T-helper 2 cell (primary cell): ENCODE measurements at places on chromosomes 11 and 22.

DNA sequence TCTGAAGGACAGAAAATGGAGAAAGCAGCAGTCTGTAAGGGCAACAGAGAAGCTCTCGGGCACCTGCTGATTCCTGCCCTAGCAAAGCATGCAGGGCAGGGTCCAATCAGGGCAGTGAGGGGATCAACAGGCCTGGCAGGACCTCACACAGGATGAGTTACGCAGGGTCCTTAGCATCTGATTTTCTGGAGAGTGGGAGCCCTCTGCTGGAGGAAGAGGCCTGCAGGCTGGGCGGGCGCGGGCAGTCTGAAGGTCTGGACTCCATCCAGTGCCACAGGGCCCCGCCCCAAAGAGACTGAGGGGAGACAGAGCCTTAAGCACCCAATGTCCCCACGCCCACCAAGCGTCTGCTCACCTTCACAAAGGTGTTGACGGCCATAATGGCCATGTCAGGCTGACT lies 28.9 kb downstream of the AP1B1 start:
- no peak for DNase-seq

DNA sequence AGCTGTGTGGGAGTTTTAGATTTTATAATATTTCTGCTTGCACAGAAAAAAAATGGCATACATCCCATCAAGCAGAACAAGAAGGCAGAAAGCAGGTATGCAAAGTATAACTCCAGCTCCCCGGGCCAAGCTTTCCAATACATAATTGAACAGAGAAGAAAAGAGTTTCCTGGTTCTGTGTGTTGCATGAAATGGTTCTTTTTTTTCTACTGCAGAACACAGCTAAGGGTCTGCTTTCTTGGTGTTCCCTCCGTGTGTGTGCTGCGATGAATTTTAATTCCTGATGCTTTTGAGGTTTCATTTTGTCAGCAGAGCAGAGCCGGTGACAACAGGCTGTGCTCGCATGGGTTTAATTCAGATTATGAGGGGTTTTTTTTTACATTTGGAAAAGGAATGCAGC lies 70.7 kb upstream of the TTC12 start:
- DNase-seq: no peak

DNA sequence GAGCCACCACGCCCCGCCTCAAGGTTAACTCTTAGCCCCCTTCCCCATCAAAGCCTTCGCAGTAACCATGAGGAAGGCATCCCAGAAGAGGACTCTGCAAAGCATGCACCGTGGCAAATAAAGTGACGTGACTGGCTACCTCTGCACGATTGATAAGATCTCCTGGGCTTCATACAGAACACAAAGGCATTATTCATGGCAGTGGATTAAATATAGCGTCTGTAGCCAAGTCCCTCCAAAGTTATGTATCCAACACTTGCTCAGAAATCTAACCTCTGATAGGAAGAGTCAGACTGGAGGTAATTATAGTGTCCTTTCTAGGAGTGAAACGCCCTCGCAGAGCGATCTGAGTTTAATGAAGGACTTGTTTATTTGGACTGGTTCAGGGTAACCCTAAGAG lies 22.4 kb downstream of the CPT1A start:
- DNase-seq: no peak

GRCh38 chr11:120120805-120121335 lies 17.0 kb downstream of the TRIM29 start:
- no peak for DNase-seq

DNA sequence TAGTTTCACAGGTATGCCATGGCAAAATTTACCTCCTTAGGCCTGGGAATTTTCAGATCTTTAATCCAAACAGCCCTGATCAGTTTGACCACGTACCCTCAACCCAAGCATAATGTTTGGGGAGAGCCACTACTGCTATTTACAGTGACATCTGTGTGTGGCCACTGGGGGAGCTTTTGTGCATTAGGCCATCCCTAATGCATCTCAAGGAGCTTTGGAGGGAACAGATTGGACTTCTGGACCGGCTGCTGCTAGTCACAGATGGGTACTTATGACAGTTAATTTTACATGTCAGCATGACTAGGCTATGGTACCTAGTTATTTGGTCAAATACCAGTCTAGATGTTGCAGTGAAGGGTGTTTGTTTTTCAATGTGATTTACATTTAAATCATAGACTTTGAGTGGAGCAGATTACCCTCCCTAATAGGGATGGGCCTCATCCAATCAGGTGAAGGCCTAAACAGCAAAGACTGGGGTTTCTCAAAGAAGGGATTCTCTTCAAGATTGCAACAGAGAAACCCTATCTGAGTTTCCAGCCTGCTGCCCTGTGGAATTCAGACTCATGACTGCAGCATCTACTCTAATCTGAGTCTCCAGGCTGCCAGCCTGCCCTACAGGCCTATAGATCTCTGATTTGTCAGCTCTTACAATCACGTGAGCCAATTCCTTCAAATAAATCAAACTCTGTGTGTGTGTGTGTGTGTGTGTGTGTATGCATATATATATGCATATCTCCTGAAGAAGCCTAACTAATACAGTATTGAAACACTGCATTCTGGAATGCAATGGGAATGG lies 38.0 kb upstream of the GALNT18 start:
- no peak for DNase-seq

DNA sequence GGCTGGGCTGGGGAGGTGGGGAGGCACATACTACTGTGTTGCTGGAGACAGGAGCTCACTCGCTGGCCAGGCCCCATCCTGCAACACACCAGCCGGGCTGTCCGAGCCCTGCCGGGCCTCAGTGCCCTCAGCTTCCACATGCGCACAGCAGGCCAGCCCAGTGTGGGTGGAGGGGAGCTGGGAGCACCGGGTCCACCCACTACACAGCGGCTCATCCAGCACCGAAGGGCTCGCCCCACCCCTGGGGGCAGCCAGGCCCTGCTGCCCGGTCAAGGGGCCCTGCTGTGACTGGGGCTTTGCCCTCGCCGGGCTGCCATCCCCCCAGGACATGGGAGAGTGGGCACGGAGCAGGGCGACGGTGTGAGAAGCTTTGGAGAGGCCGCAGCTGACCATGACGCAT lies 9.3 kb downstream of the TTLL8 start:
- no peak for DNase-seq

DNA sequence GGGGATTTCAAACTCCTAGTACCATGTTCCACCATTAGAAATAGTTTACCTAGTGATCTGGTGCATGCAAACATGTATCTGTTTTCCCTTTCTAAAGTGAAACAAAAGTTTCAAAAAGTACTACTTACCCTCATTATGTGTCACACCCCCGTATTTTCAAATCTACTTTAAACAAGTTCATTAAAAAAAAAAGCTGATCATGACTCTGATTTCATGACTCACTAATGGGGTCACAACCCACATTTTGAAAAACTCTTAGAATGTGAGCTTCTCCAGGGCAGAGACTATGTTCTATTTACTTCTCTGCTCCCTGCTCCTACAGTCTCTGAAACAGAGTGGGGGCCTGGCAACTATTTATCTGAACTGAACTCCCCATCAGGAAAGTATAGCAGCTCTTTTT lies 18.2 kb downstream of the CHRM1 start:
- DNase-seq: no peak

- no peak for DNase-seq
Observed at GRCh38 chr11:35934981-35935380, 8.9 kb upstream of the LDLRAD3 start.

GRCh38 chr22:46524203-46524740 lies 13.1 kb downstream of the CELSR1 start:
- no peak for DNase-seq

DNA sequence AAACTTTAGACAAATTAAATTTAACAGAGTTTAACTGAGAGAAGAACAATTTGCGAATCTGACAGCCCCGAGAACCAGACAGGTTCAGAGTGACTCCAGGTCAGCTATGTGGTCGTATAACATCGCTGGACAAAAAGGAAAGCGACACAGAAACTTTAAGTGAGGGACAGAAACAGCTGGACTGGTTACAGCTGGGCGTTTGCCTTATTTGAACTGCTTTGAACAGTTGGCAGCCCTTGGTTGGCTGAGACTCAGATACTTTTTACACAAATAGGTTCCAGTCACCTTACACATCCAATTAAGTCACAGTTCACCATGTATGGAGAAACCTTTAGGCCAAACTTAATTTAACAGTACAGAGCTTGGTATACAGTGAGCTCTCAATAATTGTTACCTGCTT lies 436.9 kb downstream of the GUCY1A2 start:
- DNase-seq: no peak

- no peak for DNase-seq
Observed at GRCh38 chr22:22709719-22710445, 65.5 kb downstream of the GGTLC2 start.

- DNase-seq: no peak
Observed at GRCh38 chr11:27085111-27085510, 44.5 kb downstream of the BBOX1 start.

GRCh38 chr22:50713571-50714056 lies 24.4 kb upstream of the ACR start:
- DNase-seq: no peak

DNA sequence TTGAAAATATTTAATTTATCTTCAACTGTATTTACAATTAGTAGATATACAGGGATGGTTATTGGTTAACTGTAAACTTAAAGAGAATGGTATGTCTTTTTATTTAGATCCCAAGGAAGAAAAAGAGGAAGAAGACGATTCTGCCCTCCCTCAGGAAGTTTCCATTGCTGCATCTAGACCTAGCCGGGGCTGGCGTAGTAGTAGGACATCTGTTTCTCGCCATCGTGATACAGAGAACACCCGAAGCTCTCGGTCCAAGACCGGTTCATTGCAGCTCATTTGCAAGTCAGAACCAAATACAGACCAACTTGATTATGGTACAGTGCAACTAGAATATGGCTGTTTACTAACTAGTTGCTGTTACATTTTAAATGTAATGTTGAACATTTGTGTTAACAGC lies 12.7 kb upstream of the CNTF start:
- DNase-seq: no peak

- DNase-seq: no peak
Observed at GRCh38 chr22:39429916-39430575, 26.8 kb upstream of the MGAT3 start.

- DNase-seq: no peak
Observed at GRCh38 chr11:120194166-120194565, 16.7 kb upstream of the OAF start.

DNA sequence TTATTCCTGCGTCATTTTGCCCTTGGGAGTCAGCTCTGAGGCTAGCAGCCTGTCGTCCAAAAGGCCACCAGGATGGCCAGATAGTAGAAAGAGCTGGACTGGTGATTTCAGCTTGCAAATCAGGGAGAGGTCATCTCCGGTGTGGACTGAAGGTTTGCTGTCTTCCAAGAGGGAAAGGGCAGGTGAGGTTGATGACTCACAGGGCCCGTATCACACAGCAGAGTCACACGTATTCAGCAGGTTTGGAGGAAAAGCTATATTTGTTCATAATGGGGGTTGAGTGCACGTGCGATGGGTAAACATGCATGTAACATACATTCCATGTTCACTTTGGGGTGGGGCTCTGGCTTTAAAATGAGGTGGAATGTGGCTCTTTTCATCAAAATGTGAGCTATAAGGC lies 25.6 kb downstream of the MRPL21 start:
- DNase-seq: no peak

DNA sequence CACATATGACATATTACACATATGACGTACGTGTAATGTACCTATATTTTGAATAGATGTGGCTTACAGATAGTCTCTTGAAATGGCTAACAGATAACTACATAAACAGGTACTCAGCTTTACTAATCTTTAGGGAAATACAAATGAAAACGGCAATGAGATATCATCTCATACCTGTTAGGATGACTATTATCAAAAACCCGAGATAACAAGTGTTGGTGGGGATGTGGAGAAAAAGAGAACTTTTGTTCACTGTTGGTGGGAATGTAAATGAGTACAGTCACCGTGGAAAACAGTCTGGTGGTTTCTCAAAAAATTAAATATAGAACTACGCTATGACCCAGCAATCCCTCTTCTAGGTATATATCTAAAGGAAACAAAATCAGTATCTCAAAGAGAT lies 247.6 kb downstream of the ETS1 start:
- no peak for DNase-seq

- DNase-seq: no peak
Observed at GRCh38 chr11:80635178-80635577, 1194.3 kb upstream of the TENM4 start.

- DNase-seq: no peak
Observed at GRCh38 chr22:26429458-26430286, 612 bp downstream of the ASPHD2 start.

GRCh38 chr11:115527534-115528125 lies 23.4 kb upstream of the CADM1 start:
- no peak for DNase-seq

GRCh38 chr22:38264322-38264843 lies 8.4 kb downstream of the TMEM184B start:
- no peak for DNase-seq

DNA sequence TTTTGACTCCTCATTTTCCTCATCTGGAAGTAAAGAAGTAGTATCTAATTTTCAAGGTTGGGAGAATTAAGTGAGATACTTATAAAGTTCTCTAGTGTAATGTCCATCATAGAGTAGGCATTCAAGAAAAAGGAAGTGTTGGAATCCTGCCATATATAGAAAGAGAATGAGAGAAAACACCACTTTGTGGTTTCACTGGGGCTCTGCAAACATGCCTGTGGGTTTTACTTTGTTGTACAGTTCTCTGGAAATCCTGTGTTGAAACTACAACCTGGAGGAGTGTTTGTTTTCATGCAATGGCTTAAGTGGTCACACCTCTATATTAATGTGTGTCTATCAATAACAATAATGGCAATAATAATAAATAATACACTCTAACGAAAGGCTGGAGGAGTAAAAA lies 741.7 kb downstream of the NELL1 start:
- DNase-seq: no peak

- DNase-seq: no peak
Observed at GRCh38 chr11:112769584-112769983, 191.6 kb upstream of the NCAM1 start.

DNA sequence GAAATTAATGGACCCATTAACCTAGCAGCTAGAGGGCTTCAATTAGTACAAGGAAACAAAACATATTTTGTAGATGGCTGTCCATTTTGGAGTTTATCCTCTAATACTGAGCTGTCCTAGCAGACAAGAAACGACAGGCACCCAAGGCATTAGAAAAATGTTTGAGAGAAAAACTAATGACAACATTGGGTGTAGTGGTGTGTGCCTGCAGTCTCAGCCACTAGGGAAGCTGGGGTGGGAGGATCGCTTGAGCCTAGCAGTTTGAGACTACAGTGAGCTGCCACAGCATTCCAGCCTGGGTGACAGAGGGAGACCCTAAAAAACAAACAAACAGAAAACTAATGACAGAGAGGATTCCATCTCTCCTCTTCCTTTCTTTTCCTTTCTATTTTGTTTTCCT lies 1.5 kb downstream of the A4GALT start:
- DNase-seq: no peak

DNA sequence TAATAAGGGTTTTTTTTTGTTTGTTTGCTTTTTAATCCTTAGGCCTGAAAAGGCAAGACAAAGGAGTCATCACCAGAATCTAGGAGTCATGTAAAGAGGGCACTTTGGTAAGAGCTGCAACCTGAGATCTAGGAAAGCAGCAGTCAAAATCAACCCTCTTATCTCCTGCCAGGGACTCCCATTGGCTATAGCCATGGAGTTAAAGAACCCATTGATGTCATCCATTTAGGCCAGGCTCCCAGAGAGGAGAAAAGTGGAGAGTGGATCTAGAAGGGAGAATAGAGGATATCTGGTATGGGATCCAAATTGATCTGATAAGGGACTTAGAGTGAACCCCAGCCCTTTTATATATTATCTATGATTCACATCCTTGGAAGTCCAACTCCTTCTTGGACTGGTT lies 35.9 kb downstream of the ZNF215 start:
- DNase-seq: no peak

GRCh38 chr11:14141676-14142075 lies 179.2 kb downstream of the SPON1 start:
- DNase-seq: no peak

GRCh38 chr11:111532365-111532709 lies 8.2 kb upstream of the LAYN start:
- DNase-seq: no peak
